ENCODE measurements at places on chromosomes 7 and 10.

DNA sequence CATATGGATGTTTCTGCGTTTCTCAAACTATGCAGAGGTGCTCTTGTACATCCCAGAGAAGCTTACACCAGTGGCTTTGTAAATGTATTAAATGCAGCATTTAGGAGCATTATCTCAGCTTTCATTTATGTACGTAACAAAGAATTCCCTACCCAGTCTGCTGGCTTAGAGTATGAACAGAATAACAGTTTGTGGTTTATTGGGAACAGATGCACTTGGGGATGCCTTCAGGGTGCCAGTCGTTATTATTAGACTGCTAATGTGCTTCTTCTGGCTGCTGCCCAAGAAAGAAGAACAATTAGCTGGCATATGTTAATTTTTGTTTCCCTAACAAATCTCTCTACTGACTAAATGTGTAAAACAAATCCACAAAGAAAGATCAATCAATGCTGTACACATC, 241.9 kb downstream of the FOXP2 start:
- no peak for DNase-seq

DNA sequence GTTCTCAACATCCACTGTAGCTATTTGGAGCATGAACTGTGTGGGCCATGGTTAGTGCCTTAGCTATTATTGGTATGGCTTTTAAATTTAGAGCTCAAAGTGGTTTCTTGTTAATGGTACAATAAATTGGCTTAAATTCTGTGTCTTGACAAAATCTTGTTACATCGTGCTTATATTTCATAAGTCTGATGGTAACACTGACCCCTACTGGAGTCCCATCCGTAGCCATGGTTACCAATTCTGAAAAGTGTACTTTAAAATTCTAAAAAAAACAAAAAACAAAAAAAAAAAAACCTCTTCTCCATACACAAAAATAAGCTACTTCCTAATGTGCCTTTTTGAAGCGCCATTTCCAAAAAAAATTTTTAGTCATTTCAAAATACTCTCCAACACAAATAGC, 6.4 kb upstream of the RPP30 start:
- no peak for DNase-seq

DNA sequence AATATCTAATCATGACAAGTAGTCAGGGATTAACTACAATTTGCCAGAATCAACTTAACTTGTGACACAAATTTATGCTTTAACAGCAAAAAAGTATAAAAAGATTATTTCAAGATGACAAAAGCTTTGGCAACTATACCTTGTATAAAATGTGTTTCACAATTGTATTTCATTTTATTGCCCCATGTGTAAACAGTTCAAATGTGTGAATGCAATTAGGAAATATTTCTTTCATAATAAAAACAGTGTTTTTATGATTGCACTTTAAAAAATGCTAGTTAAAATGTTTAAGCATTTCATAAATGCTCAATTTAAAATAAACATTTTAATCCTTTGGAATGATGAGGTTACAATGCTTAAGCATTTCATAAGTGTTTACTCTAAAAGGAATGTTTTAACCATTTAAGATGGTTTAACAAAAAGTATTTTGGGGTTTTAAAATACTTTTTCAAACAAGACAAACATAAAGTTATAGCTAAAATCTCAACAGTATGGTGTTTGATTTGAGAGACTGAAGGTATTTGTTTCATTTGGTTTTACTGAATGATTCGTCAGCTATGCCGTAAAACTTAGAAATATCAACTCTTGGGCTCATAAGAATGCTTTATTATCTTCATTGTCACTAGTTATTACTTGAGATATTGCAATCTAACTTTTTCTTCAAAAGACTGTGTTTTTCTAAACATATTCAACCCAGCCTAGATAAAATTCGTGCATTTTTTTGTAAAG, 50.1 kb downstream of the SFTPD start:
- no peak for DNase-seq

DNA sequence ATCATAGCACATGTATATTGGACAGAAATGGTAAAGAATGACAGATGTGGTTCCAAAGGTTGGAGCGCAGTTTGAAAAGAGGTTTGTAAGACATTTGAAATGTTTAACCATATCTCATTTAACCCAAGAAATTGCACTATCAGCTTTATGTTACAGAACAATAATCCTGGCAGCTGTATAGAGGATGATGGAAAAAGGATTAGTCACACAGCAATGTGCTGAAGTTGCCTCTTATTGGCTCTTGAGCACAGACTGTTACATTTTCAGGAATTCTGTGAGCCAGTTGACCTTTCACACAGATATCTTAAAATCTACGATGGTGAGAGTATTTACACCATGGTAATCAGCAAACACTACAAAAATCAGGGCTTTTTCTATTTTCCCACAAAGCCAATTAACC, 3.9 kb downstream of the COG5 start:
- no peak for DNase-seq

GRCh38 chr10:44636625-44637024, 251.7 kb upstream of the CXCL12 start:
- DNase-seq: no peak

DNA sequence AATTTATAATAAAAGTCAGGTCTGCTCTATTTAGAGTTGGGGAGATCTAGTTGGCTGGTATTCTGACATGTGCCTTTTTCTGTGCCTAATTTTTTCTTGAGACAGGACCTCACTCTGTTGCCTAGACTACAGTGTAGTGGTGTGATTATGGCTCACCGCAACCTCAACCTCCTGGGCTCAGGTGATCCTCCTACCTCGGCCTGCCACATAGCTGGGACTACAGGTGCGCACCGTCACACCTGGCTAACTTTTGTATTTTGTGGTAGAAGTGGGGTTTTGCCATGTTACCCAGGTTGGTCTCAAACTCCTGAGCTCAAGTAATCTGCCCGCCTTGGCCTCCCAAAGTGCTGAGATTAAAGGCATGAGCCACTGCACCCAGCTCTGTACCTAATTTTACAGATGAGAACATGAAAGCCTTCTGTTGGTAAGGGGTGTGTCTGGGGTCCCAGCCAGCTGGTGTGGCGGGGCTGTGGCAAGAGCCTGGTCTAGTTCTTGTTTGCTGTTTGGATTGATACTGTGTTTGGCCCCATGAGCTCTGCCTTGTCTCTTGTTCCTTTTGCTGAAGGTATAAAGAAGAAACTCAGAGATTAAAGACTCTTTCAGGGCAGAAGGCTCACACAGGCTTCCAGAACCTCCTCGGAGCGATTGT, 31.4 kb downstream of the POR start:
- no peak for DNase-seq

GRCh38 chr7:113742377-113742776, 176.4 kb downstream of the PPP1R3A start:
- no peak for DNase-seq
